ENCODE measurements at places on chromosomes 4 and X.

DNA sequence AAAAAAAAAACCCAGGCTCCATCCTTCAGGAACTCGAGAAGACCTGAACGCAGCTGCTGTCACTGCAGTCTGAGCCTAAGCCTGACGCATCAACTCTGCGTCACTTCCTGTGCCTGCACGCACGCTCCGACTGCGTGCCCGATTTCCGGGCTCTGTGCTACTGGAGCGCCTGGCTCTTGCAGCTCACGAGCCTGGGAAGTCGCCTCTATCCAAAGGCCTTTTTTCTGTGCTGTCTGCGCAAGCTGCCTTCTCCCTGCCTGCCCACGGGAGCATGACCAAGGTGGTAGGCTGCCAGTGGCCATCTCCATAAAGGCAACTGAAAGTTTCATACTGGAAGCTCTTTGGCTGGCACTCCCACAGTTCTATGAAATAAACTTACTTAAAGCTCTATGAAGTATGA, 9.9 kb upstream of the GASK1B start:
- no peak for DNase-seq

DNA sequence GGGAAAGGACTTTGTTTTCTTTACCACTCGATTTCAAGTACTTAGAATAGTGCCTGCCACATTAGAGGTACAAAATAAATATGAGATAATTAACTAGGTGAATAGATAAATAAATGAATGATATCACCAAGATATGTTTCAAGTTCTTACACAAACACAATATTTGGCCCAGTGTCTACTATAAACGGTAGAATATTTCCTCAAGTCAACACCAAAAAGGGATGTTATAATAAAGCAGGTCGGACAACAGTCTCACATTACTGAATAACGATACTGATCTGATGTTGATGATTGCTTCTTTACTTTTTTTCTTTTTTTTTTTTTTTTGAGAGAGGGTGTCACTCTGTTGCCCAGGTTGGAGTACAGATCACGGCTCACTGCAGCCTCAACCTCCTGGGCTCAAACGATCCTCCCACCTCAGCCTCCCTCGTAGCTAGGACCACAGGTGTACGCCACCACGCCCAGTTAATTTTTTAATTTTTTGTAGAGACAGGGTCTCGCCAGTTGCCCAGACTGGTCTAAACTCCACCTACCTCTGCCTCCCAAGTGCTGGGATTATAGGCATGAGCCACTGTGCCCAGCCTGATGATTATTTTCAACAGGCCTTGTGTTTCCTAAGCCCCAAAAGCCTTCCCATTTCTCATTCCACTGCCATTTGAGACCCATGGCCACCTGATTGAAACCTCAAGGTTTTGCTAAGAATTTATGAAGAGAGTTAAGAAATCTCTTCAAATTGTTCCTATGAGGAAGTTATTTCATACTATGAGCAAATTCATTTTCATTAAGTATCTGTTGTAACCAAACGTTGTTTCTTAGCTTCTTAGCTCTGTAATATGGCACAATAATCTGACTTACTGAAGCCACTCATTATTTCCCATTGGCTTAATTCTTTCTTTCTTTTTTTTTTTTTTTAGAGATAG, 2.3 kb downstream of the MANBA start:
- no peak for DNase-seq

DNA sequence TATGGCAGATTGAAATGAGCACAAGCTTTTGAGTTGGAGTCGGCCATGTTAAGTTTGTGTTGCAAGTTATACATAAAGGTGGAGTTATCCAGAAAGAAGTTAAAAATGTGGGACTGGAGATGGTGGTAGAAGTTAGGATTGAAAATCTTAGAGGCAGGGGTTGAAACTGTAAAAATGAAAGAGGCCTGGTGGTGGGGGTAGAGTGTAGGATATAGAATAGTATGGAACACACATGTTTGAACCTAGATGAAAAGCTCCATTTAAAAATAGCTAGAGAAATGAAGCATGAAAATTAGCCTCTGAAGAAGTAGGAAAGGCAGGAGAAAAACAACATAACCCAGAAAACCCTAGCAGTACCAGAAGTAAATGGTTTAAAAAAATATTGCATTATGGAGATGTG, 131.8 kb upstream of the ENPEP start:
- no peak for DNase-seq

- DNase-seq, result no peak
These were observed 18.1 kb downstream of the TDO2 start for GRCh38 chr4:155921597-155921996.

DNA sequence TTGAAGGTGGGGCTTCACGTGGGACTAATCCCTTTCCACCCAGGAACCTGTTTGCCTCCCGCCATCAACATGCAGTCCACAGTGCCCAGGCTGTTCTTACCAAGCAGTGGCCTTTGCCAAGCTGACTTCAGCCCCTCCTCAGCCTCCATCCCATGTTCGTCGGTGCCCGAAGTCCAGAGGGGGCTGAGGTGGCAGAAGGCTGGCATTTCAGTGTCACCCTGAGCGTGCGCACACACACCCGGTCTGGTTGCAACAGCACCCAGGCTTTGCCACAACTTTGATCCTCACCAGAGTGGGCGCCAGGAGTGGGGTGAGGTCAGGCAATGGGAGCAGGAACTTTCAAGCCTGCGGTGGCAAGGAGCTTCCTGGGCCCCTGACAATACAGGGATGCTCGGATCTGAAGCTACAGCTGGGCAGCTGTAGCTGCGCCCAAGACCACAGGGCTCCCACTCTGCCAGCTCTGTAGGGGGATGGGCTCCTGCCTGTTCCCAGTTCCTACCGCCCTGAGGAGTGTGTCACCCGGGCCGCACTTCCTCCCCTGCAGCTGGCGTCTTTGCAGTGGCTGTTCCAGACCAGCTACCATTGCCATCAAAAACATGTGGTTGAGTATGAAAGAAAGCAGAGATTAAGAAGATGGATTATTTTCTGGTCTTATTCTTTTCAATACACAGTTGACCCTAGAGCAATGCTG, 428.0 kb downstream of the EPHA5 start:
- no peak for DNase-seq

DNA sequence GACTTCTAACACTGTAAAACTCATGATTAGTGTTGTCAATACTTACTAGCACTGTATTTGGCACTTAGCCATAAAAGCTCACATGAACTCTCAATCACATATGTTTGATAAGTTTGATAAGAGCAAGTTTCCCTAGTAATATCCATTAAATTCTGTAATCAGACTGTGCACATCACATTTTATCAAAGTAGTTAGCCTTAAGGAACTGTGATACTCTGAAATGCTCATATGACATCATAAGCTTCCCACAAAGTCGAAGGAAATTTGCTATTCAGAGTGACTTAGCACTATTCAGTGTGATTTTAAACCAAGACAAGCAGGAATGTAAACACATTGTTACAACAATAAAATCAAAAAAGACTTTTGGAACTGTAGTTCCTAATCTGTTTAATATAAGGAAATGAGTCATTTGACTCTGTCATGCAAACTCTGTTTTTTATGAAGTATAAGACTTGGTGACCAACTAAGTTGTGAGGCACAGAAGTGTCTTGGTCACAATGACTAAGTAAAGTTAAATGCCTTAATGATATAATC, 6.7 kb downstream of the SLC7A11 start:
- no peak for DNase-seq

GRCh38 chr4:2061186-2062131, 2.3 kb downstream of the NAT8L start:
- DNase-seq, result no peak

DNA sequence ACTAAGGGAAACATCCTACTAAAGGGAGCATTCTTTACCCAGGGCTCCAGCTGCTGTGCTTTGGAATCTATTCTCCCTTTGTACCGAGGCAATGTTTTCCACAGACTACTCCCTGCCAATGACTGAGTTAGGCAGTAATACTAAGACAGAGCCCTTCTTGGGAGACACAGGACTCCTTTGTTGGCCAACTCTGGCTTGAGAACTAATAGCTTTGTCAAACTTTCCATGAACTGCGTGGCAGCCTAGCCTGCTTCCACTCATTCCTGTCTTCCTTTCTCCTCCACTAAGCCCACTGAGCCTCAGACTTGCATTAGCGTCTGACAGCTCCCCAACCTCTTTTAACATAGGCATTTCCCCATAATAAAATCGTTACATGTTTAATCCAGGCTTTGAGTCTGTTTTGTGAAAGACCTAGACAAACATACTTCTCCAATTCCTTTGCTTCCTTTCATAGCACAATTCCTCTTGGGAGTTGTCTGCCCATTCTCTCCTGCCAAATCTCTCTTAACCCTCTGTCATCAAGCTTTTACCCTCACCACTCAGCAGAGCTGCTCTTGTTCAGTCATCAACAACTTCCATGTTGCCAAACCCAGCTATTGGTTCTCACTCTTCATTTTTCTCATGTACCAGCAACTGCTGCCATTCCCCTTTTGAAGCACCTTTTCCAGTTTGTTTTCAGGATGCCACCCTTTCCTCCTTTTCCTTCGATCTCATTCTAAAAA, 300.3 kb upstream of the IGFBP7 start:
- no peak for DNase-seq

DNA sequence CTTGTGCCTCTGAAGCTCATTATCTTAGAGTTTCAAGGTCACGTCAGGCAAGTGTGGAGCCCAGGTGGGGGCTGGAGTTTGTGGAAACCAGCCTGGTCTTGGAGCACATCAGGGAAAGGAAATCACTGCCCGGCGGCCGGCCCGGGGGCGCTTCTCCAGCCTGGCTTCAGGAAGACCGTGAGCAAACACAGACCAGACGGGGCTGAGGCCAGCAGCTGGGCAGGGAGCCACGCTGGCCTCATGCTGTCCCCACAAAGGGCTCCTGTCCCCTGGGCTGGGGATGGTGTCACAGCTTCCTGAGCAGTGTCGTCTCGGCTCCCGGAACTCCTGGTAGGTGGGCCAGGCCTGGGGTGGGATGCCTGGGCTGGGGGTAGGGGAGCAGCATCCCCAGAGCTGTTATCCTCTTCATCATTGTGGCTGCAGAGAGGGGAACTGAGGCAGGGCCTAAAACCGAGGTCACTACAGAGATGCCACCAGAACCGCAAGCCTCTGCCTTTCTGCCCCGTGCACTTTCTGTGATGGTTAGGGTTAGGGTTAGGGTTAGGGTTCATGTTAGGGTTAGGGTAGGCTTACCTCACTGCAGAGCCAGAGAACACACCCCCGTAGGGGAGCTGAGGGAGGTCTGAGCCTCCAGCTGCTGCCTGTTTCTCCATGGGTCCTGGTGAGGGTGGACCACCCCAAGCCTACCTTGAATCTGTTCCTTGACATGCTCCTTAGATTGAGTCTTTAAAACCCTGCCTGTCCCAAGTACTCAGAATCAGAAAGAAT, 77.5 kb downstream of the HTRA3 start:
- DNase-seq, result no peak

DNA sequence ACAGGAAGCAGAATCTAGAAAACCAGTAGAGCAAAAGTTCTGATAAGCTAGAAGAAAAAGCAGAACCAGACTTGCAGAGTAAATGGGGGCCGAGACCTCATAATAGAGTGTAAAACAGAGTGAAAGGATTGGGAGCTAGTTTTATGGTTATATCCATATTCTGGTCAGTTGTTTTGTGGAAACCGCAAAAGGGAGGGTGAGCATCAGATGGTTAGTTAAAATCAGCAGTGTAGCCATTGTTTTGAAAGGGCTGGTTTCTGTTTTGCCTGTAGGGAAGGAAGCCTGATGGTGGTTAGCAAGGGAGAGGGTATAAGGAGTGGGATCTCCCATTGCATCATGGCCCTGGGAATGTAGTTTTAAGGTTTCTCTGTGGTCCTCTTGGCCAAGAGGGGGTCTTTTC, 17.2 kb upstream of the CCNI start:
- DNase-seq, result no peak

DNA sequence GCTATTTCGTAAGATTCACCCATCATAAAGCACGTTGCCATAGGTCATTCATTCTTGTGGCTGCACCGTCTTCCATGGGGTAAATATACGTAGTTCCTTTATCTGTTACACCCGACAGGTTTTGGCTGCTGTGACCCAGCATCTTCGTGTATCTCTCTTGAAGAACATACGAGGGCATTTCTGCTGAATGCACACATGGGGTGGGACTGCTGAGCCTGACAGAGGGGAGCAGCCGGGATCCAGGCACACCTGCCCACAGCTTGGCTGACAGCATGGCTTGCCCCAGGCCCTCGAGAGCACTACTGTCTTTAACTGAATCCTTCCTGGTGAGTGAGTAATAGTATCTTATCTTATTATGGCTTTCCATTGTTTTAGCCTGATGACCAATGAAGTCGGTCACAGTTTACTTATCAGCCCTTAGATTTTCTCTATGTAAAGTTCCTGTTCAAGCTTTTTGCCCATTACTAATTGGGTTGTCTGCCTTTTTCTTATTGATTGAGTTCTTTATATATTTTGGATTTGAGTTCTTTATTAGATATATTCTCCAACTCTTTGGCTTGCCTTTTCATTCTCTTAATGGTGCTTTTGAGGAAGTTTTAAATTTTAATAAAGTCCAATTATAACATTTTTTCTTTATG, 45.0 kb upstream of the MXD4 start:
- DNase-seq, result no peak

- DNase-seq, result no peak
These were observed 26.8 kb upstream of the SPARCL1 start for GRCh38 chr4:87555773-87556619.

GRCh38 chrX:48576108-48576507, 1.8 kb downstream of the RBM3 start:
- DNase-seq, result no peak

GRCh38 chr4:38609614-38610013, 54.4 kb upstream of the KLF3 start:
- no peak for DNase-seq

GRCh38 chr4:114922592-114922933, 190.9 kb downstream of the NDST4 start:
- DNase-seq, result no peak

- no peak for DNase-seq
These were observed 146.5 kb upstream of the PCDH18 start for GRCh38 chr4:137678796-137679195.

GRCh38 chr4:90855111-90855510, 727.9 kb downstream of the CCSER1 start:
- no peak for DNase-seq

- DNase-seq, result no peak
These were observed 89.0 kb downstream of the PHEX start for GRCh38 chrX:22121161-22121560.

DNA sequence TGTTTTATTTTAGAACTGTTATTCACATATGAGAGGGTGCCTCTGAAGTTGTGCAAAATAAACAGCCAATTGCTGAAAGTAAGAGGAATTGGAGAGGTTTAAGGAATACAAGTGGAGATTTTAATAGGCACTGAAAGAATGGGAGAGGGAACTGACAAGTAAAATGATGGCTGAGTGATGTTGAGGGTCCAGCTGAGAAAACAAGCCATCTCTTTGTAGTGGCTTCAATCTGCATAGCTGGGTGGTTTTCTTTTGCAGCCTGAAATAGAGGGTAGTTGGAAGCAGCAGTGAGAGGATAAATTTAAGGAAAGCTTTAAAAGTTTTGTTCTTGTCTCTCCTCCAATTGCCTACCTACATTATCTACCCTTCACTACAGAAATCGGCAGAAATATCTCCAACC, 106.7 kb upstream of the DGKK start:
- no peak for DNase-seq

Measured in cerebellar nuclear complex (tissue), 1 donor.